ENCODE measurements at places on chromosomes 3 and 15. TPM values are rescaled to one million over a fixed set of nuclear protein-coding genes. Genes with fewer than 3 reads are reported as not detected.
A peak's percentile ranks its signal among the peaks of the same experiment; 100 is the strongest.

DNA sequence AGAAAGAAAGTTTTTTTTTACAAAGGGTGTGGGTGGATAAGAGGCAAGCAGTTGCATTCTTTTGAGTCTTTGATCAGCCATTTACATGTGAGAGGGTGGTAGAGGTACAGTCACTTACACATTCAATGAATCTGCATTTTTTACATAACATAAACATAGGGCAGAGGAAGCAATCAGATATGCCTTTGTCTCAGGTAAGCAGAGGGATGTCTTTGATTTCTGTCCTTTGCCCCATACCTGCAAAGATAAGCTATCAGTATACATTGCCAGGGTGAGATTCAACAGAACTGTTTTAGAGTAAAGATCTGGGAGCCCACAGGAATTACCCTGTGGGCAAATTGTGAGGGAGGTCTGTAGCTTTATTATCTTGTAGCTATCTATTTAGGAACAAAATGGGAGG is 5.4 kb upstream of the PPP1R2 start:
- H3K27me3 ChIP-seq, result no peaks in the 10 kb centered on the region
- H3K4me1 ChIP-seq, result peaks cover 89% of the 10 kb centered on the region
- H3K4me3 ChIP-seq, result no peak overlapping the region

GRCh38 chr15:92305343-92305742 is 88.3 kb upstream of the ST8SIA2 start:
- no peaks in the 10 kb centered on the region for H3K36me3 ChIP-seq
- H3K27me3 ChIP-seq, result peaks cover 12% of the 10 kb centered on the region
- DNase-seq, result no peak
- H3K4me3 ChIP-seq, result no peak overlapping the region
- H3K4me1 ChIP-seq, result no peaks in the 10 kb centered on the region

HACL1 gene
- 34.5 TPM for total RNA-seq

DNA sequence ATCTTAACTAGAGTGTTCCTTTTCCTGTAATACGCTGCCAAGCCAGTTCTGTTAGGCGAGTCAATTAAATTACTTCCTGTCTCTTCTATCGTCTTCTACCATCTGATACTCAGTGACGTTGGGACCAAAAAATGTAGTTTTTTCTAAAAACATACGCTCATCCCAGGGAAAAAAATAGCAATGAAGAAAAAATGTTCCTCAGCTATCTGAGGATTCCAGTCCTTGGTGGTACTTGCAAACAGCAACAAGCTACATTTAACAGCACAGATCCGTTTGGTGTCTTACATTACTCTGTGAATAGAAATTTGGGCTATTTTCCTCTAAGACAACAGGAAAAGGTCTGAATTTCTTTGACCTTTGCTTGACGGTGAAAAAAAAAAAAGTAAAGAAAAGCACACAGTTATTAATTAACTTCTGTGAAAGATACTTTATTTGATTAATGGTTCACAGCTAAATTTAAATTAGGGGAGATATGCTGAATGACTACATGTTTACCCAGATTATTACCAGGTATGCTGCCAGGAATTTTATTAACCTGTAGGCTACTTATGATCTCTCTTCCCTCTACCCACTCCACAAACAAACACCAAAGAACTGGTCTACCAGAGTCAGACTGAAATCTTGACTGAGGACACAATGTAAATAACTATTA is 254.4 kb upstream of the ZPLD1 start:
- no peak for DNase-seq
- no peaks in the 10 kb centered on the region for H3K36me3 ChIP-seq
- H3K4me3 ChIP-seq, result no peak overlapping the region
- H3K27ac ChIP-seq, result peak overlapping the region; percentile 13
- H3K4me1 ChIP-seq, result peaks cover 12% of the 10 kb centered on the region

DNA sequence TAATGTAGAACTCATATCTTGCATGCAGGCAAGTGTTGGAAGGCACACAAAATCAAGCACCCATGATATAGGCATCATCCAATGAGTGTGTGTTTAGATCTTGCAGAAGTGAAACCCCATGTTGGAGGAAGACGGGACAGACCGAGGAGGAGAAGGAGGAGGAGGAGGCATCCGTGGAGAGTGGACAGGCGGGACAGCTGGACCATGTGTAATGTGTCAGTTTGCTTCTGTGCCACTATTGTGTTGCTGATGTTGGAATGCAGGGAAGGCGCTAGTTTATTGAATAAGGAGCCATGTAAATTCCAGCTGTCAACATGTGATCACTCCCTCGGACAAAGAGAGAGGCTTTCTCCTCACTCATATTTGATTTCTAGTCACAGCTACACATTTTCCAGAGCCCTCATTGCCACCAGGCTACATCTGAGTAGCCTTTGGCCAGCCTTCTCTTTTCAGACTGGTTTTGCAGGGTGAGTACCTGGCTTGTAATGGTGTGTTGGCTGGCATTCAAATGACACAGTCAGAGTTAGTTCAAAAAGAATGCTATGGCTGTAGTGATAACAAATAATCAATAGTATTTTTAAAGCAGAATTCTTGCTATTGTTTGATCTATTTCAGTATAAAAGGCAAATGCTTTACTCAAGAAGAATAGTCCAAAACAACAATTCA is 1037.6 kb upstream of the NR2F2 start:
- no peaks in the 10 kb centered on the region for H3K36me3 ChIP-seq
- DNase-seq, result no peak
- H3K27me3 ChIP-seq, result peaks cover 11% of the 10 kb centered on the region
- H3K27ac ChIP-seq, result no peak overlapping the region
- H3K4me1 ChIP-seq, result no peaks in the 10 kb centered on the region
